ENCODE measurements at places on chromosomes 7 and 10.

GRCh38 chr10:25561758-25562157, 372.3 kb upstream of the MYO3A start:
- no peak for DNase-seq

DNA sequence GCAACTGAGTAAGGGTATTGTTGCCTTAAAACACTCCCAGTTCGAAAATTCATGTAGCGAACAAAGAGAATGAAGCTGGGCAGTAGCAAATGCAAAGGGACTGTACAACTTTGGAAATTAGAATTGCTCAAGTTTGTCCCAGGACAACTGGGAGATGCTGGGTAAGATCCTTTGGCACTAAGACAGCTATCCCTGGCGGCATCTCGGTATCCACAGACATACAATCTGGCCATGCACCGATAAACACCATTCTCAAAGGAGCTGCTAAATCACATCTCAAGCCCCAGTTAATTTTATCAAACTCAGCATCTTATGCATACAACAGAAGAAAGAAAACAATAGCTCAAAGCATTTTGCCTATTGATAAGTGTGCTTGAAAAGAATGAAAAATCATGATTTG, 177.3 kb downstream of the AMPH start:
- DNase-seq = no peak

DNA sequence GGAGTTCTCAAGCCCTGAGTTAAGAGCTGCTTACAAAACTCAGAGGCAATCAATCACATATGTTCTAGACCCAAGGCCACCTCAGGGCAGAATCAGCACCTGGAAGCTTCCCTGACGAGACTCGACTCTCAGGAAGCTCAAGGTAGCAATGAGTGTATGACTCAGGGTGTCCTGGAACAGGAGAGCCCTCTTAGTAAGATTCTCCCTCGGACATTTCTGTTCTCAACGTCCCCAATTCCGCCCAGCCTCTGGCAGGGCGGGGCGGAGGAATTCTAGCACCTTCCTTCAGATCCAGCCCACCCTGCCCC, 39.6 kb upstream of the PROSER2 start:
- DNase-seq = no peak

GRCh38 chr7:129569811-129570215, 41.7 kb upstream of the NRF1 start:
- peak; percentile 90 for DNase-seq

GRCh38 chr7:148437043-148437442, 153.5 kb upstream of the C7orf33 start:
- no peak for DNase-seq

- DNase-seq = peak; percentile 56
These were observed 557.0 kb upstream of the IGFBP3 start for GRCh38 chr7:46478046-46478445.

- no peak for DNase-seq
These were observed 197.3 kb downstream of the CREB5 start for GRCh38 chr7:28609608-28610007.

GRCh38 chr10:93319896-93320295, 162.2 kb downstream of the MYOF start:
- DNase-seq = no peak

DNA sequence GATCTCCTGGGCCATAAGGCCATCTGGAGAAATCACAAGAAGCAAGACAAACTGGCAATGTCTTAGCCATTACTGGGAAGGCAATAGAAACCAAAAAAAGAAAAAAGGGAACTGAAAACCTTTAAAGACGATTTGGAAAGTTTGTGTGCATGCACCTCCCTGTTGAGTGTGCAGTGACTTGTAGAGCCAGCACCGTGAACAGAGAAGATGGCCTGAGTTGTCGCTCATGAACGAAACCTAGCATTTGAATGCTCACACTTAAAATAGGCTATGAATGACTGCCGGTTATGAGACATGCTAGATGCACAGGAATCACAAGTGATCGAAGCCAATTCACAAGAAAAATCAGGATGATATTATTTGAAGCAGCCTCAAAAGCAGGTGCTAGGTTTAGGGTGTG, 151.3 kb upstream of the ADO start:
- DNase-seq = no peak

DNA sequence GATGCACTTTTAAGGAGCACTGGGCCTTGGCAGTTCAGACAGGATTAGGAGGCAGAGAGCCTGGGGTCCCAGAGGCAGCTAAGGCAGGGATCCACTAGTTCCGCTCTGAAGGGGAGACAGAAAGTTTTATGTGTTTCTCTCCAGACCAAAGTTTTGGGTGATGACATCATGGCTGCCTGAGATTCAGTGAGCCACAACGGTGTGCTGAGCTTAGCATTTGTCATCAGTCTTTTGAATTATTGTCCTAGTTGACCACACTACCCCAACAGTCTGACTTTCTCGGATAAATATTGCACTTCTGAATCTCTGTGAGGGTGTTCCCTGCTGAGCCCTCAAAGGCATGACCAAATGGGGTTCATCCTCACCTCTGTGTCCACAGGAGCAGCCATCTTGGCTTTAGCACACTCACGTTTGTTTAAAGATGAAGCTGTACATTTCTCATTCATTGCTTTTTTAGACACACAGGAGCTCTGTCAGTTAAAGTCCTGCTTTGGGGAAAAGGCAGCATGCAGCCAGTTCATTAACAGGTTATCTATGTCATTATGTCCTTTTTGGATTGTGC, 297.7 kb upstream of the LRGUK start:
- DNase-seq = peak; percentile 55

DNA sequence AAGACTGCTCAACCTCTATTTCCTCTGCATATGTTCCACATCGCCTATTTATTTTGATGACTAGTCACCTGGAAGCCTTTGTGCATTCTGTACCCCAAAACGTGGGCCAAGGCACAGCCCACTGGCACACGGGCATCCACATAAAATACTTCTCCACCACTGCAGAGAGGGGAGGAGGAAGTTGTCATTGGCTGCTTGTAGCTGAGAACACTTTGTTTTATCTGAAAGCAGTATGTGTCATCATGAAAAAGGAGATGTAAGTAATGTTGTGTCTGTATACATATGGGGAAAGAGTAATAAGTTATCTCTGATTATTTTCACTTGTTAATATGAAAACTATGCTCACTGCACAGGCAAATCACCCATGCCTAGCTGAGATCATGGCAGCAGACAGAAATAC, 48.2 kb upstream of the AMPH start:
- no peak for DNase-seq

GRCh38 chr10:15744217-15744865, 24.6 kb upstream of the ITGA8 start:
- peak; percentile 64 for DNase-seq

DNA sequence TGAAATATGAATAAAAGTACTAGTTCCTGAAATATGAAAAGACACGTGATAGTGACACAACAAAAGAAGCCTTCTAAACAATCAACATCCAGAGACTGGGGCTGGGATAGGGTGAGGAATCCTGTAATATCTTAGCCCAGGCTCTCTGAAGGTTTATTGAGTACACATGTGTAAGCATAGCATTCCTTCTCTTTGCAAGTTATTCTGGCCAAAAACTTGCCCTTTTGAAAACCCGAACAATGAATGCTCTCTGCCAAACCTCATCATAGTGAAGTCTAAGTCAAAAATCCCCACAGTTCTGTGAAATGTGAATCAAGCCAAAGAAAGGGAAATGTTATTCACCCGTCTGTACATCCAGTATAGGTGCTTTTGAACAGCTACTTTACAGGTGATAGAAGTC, 11.6 kb downstream of the SEMA3D start:
- peak; percentile 43 for DNase-seq

GRCh38 chr7:86947929-86948328, 111.5 kb downstream of the ELAPOR2 start:
- DNase-seq = peak; percentile 15

DNA sequence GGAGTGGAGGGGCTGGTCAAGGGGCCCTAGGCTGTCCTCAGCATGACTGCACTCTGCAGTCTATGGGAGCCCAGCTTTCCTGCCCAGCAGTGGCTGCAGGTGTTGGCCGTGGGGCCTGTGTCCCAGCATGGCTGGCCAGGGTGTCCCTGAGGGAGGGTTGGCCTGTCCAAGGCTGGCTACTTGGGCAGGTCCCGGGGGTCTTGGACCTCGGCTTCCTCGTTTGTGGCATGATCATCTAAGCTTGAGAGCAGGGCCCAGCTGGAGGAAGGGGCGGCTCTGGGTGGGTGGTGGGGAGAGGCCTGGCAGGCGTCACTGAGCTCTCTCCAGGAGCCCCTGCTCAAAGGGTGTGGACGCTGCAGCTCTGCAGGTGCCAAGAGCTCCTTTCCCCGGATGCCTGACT, 43.7 kb upstream of the CFAP46 start:
- DNase-seq = no peak

- no peak for DNase-seq
These were observed 22.4 kb downstream of the ZFAND2A start for GRCh38 chr7:1137517-1138167.

DNA sequence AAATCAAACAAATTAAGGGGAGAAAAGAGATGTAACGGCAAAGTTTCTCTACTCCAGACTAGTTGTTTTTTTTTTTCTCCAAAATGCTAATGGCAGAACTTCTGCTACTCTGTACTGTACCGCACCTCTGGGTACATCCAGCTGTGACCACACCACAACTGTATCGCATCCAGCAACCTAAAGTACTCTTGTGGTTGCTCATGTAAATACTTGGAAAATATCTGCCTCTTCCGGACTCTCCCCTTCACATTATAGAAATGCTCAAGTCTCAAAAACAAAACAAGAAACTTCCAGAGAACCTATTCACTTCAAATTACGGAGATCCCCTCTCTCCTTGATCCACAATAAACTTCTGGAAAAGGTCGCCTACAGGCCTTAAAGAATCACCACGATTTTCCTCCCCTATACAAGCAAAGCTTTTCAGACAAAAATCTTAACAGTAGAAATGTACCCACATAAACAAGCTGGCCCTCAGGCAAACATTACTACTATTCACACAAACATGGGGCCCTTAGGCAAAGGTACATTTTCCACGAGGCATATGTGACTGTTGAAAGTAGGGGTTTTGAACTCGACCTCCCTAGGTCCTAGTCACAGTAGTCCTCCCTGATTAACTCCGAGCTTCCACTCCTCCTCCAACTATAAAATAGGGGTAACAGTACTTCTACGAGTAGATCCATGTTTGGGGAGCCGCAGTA, 222.9 kb upstream of the MKLN1 start:
- peak; percentile 19 for DNase-seq

GRCh38 chr10:101040061-101040460, 9.0 kb downstream of the SFXN3 start:
- no peak for DNase-seq

DNA sequence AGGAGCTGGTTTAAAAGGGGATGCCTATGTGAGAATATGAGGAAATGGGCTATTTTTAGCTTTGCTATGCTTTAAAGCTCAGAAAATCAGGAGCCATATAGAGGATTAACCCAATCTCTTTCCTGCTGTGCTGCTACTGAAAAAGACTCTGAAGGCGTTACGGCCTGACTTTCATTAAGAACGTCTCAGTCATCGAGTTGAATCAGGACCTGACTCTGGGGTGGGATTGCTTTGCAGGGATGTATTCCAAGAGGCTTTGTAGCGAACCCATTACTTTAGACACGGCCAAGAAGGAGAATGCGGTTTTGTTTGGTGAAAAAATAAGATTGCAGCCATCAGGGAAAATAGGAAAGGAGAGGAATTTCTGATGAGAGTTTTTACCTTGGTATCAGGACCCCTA, 426.9 kb downstream of the CCSER2 start:
- no peak for DNase-seq

- no peak for DNase-seq
These were observed 2.9 kb upstream of the IGF2BP3 start for GRCh38 chr7:23472956-23473843.

DNA sequence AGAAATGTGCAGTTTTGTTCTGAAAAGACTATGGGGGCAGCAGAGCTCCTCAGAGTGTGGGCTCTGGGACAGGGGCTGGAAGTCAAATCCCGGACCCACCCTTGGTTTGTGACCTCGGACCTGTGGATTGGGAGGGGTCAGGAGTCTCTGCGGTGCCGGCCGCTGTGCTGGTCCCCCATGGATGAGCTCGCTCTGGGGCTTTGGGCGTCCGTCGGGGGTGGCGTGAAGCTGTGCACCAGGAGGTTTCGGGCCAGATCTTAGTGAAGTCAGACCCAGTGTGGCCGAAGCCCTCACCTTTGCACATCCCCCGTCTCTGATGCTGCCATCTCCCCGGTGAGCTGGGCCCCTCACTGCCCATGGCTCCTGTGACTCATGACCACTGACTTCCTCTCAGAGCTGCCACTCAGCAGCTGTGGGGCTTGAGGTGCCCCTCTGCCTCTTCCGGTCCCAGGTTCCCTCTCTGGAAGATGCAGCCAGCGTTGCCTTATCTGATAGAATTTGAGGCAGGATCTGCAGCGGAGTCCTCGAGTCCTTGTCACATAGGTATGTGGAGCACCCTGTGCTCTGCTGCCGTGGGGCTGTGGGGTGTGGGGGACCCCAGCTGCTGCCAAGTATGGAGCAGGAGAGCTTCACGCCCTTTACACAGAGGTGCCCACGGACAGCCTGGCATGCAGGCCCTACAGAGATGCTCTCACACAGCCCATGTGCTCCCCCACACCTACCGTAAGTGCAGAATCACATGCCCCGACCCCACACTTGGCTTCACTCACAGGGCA, 11.4 kb upstream of the SCART1 start:
- DNase-seq = no peak

GRCh38 chr10:123962756-123963530, 71.3 kb upstream of the CPXM2 start:
- DNase-seq = no peak

DNA sequence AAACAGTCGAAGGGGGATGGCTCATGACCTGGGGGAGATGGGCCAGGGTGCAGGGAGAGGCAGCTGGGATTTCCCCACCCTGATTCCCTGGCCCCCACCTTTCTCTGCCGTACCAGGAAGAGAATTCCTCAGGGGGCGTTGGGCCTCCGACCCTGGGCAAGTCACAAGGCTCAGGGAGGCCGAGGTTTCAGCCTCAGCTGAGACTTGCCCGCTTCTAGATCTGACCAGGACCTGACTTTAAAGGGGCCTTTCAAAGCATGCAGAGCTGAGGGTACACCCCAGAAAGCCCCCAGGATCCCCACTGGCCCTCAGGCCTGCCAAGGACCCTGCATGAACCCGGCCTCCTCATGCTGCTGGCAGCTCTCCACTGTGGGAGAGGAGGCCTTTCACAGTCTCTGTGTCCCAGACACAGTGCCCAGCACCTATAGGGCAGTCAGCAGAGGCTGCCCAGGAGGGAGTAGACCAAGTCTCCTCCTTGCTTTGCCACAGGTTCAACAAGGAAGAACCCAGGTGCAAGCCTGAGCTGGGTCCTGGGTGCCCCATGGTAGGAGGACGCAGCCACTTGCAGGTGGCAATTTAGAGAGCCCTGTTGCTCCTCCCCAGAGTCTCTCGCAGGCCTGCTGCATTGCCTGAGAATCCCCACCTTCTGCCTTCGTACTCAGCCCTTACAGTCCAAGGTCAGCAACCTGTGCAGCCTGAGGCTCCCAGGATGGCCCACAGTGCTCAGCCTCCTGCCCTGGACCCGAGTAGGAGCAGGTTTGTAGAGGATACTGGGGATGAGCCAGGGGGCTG, 89.3 kb downstream of the CHST15 start:
- DNase-seq = no peak

DNA sequence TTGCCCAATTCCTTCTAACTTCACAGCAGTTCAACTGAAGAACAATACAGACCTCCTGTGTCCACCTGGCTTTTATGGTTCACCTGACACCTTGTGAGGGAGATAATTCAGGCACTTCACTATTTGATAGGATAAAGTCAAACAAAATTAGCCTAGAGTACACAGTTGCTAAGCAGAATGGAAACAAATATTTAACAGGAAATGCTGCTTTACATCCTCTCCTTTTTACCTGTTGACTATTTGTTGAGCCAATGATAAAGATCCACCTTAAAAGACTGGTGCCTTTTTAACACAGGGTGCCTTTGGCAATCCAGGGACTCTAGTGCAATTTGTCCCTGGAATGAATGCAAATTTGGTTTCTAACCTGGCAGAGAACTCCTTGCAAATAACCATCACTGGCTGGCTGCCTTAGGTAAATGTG, 39.8 kb downstream of the ITPRID1 start:
- DNase-seq = no peak

All from fibroblast of skin of scalp (primary cell).